ENCODE measurements at places on chromosomes 3 and 15.

DNA sequence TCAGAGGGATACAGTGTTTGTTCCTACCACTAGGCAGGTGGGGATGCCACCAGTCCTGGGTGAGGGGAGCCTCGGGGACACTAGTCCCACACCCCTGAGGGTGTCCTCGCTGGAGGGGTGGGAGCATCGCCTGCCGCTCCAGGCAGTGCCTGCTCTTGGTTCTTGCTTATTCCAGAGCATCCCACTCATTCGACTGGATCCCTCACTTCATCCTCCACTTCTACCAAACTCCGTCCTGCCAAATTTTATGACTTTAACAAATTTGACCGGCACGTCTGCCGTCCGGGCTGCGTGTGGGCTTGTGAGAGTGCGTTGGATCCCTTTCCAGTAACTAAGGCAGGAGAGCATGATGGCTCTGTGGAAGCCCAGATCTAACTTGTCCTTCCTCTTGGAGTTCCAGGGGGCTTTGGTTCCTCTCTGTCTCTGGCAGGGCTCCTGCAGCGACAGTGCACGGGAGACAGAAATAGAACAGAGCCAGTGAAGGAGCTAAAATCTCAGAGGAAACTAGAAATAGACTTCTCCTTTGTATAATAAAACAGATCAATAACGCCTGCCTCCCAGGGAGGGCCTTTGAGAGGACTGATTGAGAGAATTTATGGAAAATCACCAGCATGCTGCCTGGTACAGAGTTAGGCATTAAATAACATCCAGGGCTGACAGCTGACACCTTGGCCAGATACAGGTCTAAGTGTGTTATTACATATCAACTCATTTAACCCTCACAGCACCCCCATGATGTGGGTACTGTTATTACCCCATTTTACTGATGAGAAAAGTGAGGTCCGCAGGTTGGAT, 34.5 kb downstream of the MGLL start:
- no peak for DNase-seq

DNA sequence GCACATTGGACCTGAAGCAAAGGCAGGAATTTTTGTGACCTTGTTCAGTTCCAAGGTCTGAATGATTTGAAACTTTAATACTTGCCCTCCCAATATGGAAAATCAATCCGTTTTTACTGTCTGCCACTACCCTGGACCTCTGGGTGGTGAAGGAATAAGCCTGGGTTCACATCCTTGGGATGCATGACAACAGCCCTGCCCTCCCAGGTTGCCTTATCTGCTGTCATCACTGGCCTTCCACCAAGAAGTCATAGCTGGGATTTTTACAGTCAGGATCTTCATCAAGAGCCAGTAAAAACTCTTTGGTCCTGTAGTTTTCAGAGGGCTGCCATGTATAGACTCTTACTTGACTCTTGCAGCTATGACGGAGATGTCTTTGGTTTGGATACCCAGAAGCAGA, 128.6 kb downstream of the MYLK start:
- no peak for DNase-seq

- no peak for DNase-seq
Observed at GRCh38 chr15:67504056-67504455, 16.9 kb upstream of the C15orf61 start.

GRCh38 chr15:29135702-29136646, 133.6 kb downstream of the NSMCE3 start:
- DNase-seq: no peak

DNA sequence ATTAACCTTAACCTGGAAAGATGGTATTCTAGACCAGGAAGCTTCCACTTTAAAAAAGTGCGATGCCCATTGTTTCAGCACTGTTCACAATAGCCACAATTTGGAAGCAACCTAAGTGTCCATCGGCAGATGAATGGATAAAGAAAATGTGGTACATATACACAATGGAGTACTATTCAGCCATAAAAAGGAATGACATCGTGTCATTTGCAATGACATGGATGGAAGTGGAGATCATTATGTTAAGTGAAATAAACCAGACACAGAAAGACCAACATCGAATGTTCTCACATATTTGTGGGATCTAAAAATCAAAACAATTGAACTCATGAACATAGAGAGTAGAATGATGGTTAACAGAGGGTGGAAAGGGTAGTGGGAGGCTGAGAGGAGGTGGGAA, 94.2 kb downstream of the NR2F2 start:
- no peak for DNase-seq

GRCh38 chr15:66241087-66241907, 12.3 kb downstream of the MEGF11 start:
- DNase-seq: no peak

DNA sequence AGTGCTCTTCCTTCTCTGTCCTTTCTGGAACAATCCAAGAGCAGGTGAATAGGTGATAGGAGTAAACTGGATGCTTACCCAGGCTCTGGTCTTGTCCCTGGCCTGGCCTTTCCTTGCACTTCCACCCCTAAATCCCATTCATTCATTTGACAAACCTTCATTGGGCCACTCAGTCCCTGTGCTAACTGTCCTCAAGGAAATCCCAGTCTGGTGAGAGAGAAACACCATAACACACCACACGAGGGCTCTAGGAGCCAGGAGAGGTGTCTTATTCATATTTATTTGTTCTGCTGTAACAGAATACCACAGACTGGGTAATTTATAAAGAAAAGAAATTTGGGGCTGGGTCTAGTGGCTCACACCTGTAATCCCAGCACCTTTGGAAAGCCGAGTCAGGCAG, 22.8 kb downstream of the EFCC1 start:
- DNase-seq: no peak

- DNase-seq: no peak
Observed at GRCh38 chr3:13728487-13728886, 151.4 kb downstream of the WNT7A start.

GRCh38 chr3:11825301-11825700, 21.4 kb downstream of the TAMM41 start:
- DNase-seq: no peak

DNA sequence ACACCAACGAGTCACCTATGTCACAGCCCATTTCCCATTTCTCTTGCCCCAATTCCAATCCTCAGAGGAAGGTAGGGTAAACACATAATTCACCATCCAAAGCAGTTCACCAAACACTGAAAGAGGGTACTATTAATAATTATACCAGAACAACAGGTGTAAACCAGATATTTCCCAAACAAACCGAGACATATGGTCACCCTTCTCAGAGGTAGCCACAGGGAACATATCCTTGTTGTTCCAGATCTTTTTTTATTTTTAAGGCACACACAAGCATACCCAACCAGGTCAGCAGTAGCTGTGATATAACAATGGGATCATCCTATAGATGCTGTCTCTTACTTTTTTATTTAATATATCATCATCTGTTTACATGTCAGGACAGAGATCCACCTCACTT, 24.7 kb downstream of the MAGI1 start:
- DNase-seq: no peak

GRCh38 chr3:87575550-87575949, 299.2 kb upstream of the POU1F1 start:
- no peak for DNase-seq

GRCh38 chr3:46979958-46980497, 562 bp downstream of the NBEAL2 start:
- no peak for DNase-seq

DNA sequence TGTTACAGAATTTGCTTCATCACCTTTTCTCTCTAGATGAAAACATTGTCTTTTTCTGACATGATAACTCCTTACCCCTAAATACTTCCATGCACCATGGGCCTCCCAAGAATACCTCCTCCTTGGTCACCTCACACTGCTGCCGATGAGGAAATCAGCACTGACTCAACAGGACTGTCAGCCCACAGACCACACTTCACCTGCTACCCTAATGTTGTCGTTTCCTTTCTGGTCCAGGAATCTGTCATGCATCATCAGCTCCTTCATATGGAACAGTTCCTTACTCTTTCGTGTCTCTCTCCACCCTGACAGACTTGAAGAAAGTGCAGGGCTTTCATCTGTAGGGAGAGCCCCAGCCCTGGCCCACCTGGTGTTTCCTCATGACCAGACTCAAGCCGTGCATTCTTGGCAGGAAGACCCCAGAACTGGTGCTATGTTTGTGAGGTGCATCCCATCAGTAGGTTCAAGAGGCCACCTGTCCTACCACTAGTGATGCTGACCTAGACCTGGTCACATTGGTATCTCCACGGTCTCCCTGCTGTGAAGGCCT, 41.1 kb upstream of the PLXNA1 start:
- DNase-seq: no peak

DNA sequence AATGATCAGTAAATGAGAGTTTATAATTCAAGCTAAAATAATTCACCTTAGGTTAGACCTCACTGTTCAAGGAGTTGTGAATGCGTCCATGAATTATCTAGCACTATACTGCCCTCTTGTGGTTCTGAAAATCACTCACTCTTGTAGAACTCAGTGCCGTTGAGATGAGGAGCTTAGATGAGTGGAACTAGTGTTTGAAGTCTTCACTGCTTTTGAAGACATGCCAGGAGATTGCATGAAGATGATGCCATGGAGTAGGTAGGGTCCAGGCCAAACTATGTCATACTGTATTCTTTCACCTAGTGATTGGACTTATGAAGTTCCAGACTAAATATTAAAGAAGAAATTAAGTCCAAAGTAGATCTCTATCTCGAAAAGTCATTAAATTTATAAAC, 28.8 kb downstream of the LYSMD4 start:
- DNase-seq: no peak

GRCh38 chr3:129440618-129441190, 680 bp downstream of the IFT122 start:
- DNase-seq: no peak

GRCh38 chr3:47782446-47783308, 984 bp upstream of the SMARCC1 start:
- no peak for DNase-seq

DNA sequence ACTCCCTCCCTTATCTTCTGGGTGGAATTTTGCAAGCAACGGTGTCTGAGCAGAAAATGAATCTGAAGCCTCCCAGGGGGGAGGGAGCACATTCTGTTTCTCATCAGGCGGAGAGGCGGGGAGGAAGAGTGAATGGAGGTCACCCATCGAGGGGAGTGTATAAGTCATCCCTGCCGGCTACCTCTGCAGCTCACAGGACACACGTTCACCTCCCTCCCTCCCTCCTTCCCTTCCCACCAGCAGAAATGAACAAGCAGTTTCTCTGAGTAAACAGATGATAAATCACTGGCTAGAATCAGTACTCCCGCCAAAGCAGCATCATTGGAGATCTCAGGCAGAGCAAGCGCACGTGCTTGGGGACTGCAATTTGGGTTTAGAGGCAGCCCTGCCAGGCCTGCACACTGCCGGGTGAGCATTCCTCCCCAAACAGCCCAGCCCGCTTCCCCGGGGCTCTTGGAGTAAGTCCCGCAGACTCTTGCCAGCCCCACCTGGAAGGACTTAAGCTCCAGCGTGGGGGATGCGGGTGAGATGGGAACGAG, 38.3 kb downstream of the CPN2 start:
- DNase-seq: no peak

DNA sequence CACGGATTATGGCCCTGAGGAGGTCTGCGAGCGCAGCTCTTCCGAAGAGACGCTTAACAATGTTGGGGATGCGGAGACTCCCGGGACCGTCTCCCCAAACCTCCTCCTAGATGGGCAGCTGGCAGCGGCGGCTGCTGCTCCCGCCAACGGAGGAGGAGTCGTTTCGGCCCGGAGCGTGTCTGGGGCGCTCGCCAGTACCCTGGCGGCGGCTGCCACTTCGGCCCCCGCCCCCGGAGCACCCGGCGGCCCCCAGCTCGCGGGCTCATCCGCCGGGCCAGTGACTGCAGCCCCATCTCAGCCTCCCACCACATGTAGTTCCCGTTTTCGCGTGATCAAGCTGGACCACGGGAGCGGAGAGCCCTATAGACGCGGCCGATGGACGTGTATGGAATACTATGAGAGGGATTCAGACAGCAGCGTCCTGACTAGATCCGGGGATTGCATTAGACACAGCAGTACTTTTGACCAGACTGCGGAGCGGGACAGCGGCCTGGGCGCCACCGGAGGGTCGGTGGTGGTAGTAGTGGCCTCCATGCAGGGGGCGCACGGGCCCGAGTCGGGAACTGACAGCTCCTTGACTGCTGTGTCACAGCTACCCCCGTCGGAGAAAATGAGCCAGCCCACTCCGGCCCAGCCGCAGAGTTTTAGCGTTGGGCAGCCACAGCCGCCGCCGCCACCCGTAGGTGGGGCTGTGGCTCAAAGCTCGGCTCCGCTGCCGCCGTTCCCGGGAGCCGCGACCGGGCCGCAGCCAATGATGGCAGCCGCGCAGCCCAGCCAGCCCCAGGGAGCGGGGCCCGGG, 1.6 kb downstream of the TSC22D2 start:
- peak; percentile 52 for DNase-seq

GRCh38 chr15:64623347-64623996, 151.9 kb downstream of the RBPMS2 start:
- DNase-seq: peak; percentile 24

DNA sequence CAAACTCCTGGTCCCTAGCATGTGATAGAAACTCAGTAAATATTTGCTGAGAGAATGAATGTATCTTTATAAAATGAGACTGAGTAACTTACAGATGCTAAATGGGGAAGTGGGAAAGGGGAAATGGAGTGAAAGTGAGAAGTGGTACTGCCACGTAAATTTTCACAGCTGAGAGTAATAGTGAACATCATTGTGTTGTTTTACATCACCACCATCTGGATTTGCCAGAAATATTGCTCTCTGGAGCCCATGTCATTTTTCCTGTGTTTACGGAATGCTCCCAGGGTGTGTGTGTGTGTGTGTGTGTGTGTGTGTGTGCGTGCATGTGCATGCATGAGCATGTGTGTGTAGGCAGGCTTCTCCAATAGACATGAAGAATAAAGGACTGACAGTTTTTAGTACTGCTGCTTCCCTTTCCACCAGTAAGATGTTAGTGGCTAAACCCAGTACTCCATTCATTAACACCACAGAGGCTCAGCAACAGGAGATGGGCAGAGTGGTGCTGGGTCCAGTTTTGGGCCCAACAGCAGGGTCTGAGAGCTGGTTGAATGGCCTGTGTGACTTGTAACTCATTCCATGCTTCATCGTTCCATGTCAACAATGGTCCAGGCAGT, 57.3 kb downstream of the DIPK2A start:
- no peak for DNase-seq

DNA sequence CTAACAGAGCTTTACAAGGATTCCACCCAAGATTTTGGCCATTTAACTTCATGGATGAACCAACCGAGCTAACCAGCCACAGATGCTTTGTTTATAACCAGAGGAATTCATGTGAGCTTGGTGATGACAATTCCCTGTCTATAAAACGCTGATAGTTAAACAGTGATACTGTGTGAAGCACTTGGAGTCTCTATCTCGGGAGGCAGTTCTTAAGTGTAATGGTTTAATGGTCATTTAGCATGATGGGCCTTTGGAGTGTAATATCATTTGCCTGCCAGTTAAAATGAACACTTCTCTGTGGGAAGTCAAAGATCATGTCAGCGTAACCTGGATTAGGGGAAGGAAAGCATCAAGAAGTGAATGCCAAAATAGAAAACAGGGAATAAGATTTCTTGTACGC, 368.6 kb upstream of the THRB start:
- no peak for DNase-seq

- no peak for DNase-seq
Observed at GRCh38 chr3:8888301-8888915, 74.9 kb downstream of the RAD18 start.

GRCh38 chr3:1252061-1252430, 159.2 kb downstream of the CNTN6 start:
- DNase-seq: no peak

GRCh38 chr15:38068626-38069391, 134.4 kb downstream of the TMCO5A start:
- DNase-seq: no peak

GRCh38 chr3:11499144-11499543, 144.6 kb downstream of the VGLL4 start:
- no peak for DNase-seq
